ENCODE measurements at places on chromosomes 5 and 9. TPM values are rescaled to one million over a fixed set of nuclear protein-coding genes. Genes with fewer than 3 reads are reported as not detected.

Gene SELENOP
- 11.4 TPM for total RNA-seq

DNA sequence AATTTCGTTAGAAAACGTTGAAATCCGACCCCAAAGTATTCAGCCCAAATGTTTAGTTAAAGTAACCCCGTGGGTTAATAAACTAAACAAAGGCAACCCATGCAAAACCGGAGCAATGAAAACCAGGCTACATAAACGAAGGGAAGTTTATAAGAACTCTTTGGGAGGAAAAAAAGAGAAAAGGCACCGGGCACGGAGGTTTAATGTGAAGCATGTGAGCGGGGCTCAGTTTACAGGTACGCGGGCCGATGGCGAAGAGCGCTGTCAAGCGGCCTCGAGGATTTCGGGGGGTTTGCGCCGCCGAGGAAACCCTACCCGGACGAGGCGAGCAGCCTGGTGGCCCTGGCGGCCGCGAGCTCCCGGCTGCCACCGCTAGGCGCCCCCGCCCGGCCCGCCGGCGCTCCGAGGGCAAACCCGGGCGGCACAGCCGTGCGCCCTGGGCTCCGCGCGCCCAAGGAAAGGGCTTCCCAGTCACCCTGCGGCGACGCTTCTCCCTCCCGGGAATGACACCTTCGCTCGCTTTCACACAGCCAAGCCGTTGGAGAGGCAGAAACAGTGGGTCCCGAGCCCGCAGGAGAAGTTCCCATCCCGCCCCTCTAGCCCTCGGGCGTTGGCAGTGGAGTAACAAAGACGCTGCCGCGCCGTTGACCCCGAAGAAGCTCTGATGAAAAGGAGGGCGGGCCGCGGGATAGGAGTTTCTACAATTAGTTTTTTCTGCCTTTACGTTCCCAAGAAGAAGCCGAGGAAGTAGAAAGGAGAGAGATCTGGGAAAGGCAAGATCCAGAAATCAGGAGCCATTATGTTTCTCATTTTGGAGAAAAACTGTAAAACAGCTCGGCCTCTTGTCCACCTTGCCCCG, 126.0 kb downstream of the TMEM174 start:
- DNase-seq: no peak
- H3K4me3 ChIP-seq: peak overlapping the region; percentile 43
- no peak overlapping the region for H3K27ac ChIP-seq
- peaks cover 59% of the 10 kb centered on the region for H3K27me3 ChIP-seq
- peaks cover 37% of the 10 kb centered on the region for H3K4me1 ChIP-seq
- H3K36me3 ChIP-seq: no peaks in the 10 kb centered on the region

GRCh38 chr5:141532726-141533125, 43.8 kb downstream of the PCDHGC5 start:
- H3K4me1 ChIP-seq: peaks cover 15% of the 10 kb centered on the region
- no peak overlapping the region for H3K27ac ChIP-seq
- peaks cover 20% of the 10 kb centered on the region for H3K36me3 ChIP-seq
- H3K27me3 ChIP-seq: no peaks in the 10 kb centered on the region
- no peak overlapping the region for H3K4me3 ChIP-seq
- no peak for DNase-seq

DNA sequence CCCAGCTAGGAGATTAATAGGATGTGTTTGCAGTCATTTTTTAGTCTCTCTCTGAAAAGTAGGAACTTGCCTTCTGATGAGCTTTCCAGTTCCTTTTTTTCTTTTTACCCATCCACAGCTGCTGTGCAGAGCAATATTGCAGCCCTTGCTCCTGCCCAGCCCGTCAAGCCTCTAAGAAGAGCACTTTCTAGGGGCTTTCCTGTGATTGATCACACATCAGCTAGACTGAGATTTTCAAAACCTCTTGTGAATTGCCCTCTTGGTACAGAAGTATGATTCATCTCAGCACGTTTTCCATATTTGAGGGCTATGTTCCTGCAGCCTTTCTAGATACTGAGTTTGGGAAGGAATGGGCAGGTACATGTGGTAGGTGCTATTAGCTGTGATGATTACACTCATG, 93.9 kb downstream of the GALNT10 start:
- no peak overlapping the region for H3K27ac ChIP-seq
- no peaks in the 10 kb centered on the region for H3K27me3 ChIP-seq
- peaks cover 45% of the 10 kb centered on the region for H3K4me1 ChIP-seq

Gene UGCG
- 130 TPM for total RNA-seq
